Tibial nerve (tissue), 4 donors: ENCODE measurements at places on chromosomes 12 and 14. TPM values are rescaled to one million over a fixed set of nuclear protein-coding genes. Genes with fewer than 3 reads are reported as not detected.

Gene MSI1
- total RNA-seq = 0.59 TPM

Gene TMPRSS12
- total RNA-seq = not detected

Gene CDC42BPB
- 172 TPM for total RNA-seq

Gene KRT79
- total RNA-seq = not detected

Gene CLEC1B
- not detected for total RNA-seq

Gene FAM181A
- total RNA-seq = not detected

Gene TAS2R46
- total RNA-seq = 2.1 TPM

Gene PRR4
- 7.8 TPM for total RNA-seq

Gene LALBA
- not detected for total RNA-seq

Gene ADCY6
- 74.7 TPM for total RNA-seq

Gene RBP5
- 2.2 TPM for total RNA-seq

Gene AVPR1A
- 8.6 TPM for total RNA-seq

Gene SLC10A1
- not detected for total RNA-seq

Gene CCDC59
- 66.3 TPM for total RNA-seq
